Stimulated activated CD4-positive, alpha-beta T cell treated with anti-CD3 and anti-CD28 coated beads, Interleukin-2, amount 100 ng/mL, for 48 hours (primary cell): ENCODE measurements at places on chromosomes 6 and 20.

DNA sequence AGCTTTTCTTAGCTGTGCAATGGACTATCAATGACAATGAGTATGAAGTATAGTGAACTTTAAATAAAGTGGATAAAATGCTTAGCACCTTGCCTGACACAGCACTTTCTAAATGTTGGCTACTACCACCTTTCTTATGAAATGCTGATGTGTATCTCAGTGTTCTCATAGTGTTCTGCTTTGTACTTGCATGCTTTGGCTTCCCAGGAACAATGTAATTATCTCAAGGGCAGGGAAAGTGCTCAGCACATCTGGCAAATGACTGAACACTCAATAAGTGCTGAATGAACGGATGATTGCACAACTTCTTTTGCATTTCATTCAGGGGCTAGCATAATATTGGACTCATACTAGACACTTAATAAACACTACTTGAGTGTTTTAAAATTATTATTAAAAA is 28.2 kb upstream of the NOX3 start:
- no peak for DNase-seq

- no peak for DNase-seq
Measured at GRCh38 chr20:48706116-48706656, 121.6 kb downstream of the PREX1 start.

DNA sequence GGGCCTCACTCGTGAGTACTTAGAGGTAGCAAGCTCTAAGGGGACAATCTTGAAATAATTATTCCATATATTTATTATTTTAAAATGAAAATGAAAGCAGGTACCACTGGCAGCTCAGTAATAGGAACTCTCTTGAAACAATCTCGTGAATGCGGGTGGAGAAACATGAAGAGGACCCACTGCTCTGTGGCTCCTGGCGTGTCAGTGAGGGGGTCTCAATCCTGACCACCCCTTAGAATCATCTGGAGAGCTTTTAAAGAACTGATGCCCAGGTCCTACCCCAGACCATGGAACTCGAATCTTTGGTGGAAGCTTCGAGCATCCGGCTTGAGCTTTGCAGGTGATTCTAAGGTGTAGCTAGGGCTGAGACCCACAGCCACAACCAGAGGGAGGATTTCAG is 23.9 kb upstream of the PXDC1 start:
- DNase-seq: no peak

GRCh38 chr20:61300709-61301108 is 48.6 kb downstream of the CDH4 start:
- no peak for DNase-seq

GRCh38 chr6:24642061-24642460 is 3.9 kb downstream of the KIAA0319 start:
- no peak for DNase-seq

DNA sequence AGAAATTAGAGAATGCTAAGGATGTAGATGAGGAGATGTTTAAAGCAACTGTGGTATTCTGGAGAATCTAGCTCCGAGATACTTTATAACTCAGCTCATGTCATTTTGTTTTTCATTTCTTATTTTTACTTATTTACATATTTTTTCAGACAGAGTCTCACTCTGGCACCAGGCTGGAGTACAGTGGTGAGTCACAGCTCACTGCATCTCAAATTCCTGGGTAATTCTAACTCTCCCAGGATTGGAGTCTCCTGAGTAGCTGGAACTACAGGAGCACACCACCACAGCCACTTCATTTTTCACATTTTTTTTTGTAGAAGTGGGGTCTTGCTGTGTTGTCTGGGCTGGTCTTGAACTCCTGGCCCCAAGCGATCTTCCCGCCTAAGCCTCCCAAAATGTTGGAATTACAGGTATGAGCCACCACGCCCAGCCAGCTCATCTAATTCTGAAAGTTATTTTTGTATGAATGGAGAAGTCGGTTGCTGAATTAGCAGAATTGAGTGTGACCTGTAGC is 94.3 kb upstream of the FAM8A1 start:
- DNase-seq: no peak

- no peak for DNase-seq
Measured at GRCh38 chr6:108235127-108235526, 25.7 kb downstream of the SNX3 start.

DNA sequence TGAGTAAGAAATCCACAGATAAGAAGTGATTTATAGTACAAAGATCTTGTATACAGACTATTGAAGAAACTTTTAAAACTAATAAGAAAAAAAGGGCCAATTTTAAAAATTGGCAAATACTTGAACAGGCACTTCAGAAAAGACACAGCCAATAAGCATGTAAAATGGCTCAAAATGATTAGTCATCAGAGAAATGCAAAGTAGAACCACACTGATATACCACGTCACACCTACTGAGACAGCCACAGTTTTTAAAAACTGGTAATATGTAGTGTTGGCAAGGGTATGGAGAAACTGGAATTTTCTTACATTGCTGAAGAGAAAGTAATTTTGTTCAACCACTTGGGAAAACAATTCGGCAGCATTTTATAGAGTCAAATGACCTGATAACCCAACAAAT is 488.9 kb upstream of the HTR1E start:
- no peak for DNase-seq

GRCh38 chr6:35552285-35552917 is 39.7 kb upstream of the TULP1 start:
- peak; percentile 69 for DNase-seq

DNA sequence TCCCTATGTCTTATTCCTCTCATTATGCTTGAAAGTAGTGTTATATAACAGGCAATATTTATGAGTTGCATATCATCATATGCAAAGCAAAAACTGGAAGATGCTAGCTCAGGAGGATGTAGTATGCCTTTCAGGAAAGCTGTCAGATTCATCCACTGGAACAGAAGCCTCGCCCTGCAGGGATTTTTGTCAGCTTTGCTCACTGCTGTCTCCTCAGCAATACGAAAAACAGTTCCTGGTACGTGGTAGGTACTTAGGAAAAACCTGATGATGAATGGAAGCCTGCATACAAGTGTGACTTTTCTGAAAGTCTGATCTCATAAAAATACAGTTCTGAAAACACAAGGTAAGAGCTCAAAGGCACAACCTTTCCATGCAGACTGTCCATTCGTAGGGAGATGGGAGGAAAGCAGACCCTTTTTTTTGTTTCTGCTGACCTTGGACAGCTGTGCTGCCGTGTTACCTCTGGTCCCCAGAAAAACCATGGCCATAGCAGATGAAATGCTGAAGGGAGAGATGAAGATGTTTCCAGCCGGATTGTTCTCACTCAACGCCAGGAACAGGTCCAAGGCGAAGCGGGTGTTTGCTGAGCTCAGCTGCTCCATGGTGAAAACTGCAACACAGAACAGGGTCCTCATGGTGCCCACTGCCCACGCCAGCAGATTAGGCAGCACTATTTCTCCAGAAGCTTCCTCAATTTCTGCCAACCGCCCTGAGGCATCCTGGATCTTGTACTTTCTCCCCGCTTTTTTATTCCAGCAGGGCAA is 1.5 kb downstream of the SERPINB1 start:
- no peak for DNase-seq

- DNase-seq: no peak
Measured at GRCh38 chr6:24832794-24833193, 34.1 kb upstream of the ARMH2 start.

DNA sequence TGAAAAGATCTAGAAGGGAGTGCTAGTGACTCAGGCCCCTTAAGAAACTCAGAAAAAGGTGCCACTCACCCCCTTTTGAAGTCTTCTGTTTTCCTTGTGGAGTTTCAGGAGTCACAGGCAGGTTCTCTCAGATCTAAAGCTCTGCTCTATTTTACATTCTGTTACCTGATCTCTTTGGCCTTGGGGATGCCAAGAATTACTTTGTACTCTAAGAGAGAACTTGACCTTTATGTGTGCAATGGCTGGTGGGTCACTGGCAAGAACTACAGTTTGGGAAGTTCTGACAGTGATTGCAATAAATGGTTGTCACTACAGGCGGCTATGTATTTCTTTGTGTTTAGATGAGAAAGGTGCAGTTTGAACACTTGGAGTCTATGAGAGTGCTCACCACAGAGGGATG is 24.2 kb upstream of the ENPP4 start:
- no peak for DNase-seq

- DNase-seq: no peak
Measured at GRCh38 chr6:16982807-16983206, 119.0 kb upstream of the STMND1 start.

GRCh38 chr20:15584507-15584906 is 988.7 kb downstream of the KIF16B start:
- no peak for DNase-seq

GRCh38 chr6:45625191-45625664 is 247.5 kb upstream of the SUPT3H start:
- DNase-seq: no peak

DNA sequence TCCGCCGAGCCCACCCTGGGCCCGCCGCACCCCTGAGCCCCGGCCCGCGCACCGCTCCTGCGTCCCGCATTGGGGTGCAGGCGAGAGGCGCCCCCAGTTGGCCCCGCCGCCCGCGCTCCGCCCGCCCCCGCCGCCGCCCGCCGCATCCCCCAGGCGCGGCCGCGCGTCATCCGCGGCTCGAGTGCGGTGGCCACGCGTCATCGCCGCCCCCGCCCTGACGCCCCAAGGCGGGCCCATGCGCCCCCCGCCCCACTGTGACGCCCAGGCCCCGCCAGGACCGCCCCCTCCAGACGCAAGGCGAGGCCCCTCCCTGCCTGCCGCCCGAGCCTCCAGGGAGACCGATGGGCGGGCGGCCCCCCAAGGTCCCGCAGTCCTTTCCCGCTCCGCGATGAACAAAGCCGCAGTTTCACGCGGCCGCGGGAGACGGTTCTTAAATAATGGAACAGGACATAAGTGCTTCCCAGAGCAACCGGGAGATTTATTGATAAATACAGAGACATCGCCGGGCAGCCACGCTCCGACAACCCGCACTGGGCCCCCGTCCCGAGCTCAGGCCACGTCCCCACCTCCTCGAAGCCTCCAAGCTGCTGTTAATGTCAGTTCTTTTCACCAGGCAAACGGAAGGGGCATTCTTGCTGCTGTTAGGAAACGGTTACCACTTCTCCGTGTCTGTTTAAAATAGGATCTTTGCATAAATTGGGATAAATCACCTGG is at the start of gene ANKRD60:
TSS of gene ANKRD60 (minus strand) at position 170 of the 714 bp plus-strand sequence. CDS start at position 170, 0 bp downstream.
- peak; percentile 34 for DNase-seq

- no peak for DNase-seq
Measured at GRCh38 chr6:35035481-35036030, 105.6 kb downstream of the TCP11 start.

GRCh38 chr20:31711179-31712111 is 11.2 kb downstream of the BCL2L1 start:
- no peak for DNase-seq

DNA sequence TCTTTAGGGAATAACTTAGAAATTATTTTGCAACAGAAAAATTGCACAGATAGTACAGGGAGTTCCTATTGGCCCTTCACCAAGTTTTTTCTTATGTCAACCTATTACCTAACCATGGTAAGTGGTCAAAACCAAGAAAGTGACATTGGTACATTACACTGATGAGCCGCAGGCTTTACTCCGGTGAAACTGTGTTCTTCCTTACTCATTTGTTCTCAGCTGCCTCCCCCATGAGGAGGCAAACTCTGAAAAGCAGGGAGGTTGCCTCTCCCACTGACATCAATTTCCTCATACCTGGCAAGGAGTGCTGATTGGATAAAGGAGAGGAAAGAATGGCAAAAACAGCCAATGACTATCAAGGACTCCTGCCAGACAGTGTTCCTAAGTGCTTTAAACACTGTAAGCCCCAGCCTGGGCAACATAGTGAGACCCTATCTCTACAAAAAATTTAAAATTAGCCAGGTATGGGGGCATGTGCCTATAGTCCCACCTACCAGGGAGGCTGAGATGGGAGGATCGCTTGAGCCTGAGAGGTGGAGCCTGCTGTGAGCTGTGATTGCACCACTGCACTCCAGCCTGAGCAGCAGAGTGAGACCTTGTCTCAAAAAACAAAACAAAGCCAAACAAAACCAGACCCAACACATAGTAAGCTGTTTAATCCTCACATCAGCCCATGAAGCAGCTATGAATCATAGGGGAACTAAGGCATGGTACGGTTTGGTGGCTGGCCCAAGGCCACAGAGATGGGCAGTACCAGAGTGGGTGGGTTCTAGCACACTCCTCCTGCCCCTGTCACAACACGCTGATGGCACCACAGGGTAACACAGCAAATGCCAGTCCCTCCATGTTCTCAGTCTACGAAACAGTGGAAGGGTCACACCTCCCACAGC is 24.7 kb downstream of the C20orf203 start:
- DNase-seq: no peak

DNA sequence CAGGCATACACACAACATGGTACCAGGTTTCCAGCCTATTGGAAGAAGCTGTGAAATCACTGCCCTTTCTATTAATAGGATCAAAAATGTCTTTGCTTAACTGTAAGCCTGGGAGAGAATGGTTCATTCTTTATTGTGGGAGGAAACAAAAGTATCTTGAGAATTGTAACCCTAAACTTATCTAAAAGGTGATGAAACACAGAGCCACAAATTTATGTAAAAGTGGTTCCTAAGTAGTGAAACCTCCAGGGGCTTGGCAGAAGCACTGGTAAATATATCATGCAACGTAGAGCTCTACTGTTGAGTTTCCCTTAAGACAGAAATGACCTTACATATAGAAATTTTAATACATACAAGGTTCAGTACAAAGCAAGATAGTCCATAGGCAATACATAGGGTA is 17.2 kb upstream of the NOX3 start:
- DNase-seq: no peak

DNA sequence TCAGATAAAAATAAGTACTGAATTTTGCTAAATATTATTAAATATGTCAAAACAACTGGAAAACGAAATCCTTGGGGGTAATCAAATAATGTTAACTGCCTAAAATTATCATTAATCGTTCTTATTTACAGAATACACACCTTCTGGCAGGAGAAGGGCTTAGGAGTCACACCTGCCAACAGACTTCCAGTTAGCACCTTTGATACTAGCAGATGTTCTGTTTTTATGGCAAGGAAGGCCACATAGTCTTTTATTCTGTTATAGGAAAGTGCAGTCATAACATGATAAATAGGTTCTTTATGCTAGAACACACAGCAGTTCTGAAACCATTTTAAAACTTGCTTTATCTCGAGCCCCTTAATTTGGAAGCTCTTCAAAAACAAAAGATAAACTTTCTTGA is 464.1 kb downstream of the UTRN start:
- no peak for DNase-seq

DNA sequence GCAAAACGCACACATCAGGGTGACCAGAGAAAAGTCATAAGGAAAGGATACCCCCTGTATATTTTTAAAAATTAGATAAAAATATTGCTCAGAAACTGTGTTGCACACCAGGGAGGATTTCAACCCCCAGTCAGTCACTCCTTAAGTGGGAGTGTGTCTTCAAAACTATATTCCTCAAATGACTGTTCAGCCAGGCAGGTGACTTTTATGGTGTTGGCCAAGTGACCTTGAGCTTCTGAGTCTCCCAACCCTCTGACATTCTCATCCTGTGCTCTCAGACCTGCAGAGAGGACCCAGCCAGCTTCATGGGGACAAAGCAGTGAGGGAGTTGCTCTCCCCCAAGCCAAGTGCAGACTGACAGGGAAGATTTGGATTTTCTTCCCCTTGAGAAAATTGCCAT is 311.9 kb upstream of the JARID2 start:
- no peak for DNase-seq

DNA sequence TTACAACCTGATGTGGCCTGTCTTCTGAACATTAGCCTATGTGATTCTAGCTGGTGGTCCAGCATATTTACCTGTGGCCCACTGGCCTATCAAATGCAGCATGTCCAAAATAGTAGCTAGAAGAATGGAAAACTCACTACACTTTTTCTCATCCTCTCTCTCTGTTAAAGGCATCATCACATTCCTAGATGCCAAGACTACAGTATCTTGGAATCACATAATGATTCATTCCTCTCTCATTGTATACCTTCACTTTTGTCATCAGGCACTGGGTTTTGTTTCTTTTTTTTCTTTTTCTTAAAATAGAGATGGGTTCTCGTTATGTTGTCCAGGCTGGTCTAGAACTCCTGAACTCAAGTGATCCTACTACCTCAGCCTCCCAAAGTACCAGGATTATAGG is 45.0 kb downstream of the FAM83B start:
- DNase-seq: no peak
